ENCODE measurements at places on chromosomes 6 and 20.

- no peak for DNase-seq
Measured at GRCh38 chr6:3022765-3023662, 23.3 kb downstream of the NQO2 start.

- DNase-seq, result no peak
Measured at GRCh38 chr20:11853359-11853758, 64.3 kb upstream of the BTBD3 start.

GRCh38 chr20:34875642-34876405, 588 bp upstream of the ACSS2 start:
- DNase-seq, result no peak

DNA sequence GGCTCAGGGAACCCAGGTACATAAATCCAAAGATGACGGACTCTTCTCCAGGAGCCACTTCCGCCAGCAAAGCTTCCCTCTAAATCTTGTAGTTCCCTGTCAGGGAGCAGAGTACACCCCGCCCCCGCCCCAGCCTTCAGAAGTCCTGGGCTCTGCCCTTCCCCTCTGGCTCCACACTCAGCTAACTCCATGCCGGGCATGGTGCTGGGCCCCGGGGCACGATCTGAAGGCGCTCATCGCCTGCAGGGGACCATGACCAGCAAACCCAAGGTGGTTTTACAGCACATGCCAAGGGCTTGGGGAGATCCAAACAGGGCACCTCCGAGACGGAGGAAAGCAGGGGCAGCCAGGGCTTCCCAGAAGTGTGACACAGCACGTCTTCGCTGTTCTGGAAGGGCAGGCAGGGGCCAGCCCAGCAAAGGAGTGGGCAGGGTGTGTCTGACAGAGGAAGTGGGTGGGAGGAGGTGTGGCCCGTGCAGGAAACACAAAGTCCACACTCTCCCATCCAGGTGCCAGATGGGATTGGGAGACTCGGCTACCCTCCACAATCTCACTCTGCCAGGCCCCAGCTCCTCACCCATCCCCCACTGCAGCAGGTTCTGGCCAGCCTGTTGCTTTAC, 41.6 kb upstream of the SLC22A2 start:
- no peak for DNase-seq

- DNase-seq, result no peak
Measured at GRCh38 chr6:128111096-128111495, 210.2 kb upstream of the THEMIS start.

DNA sequence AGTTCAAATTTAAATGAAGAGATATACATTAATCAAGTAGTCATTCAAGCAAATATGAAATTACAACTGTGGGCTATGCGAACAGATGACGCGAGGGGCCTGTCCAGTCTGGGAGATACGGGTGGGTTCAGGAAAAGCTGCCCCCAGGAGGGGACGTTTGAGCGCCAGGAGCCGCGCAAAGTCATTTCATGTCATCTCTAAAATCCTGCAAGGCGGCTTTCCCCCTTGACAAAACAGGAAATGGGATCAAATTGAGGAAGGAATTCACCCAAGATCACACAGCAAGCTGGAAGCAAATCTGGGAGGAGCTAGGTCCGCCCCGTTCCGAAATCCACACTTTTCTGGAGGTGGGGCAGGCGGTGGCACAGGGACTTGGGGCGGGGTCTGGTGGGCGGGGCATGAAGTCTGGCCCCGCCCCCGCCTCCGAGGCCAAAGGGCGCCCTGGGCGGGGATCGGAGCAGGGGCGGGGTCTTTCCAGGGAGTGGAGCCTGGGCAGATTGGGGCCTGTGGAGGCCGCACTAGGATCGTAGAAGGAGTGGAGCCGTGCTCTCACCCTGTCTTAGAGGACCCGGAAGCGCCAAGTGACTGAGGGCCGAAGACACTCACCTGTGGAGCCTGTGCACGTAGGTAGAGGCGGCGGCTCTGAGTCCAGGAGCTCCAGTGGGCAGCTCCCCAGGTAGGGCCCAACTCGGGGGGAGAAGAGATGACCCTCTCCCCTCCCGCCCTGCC, at the start of gene LPIN3:
TSS of gene LPIN3 (plus strand) at position 495 of the 729 bp plus-strand sequence. CDS start 4,983 bp downstream, outside the sequence.
- no peak for DNase-seq

DNA sequence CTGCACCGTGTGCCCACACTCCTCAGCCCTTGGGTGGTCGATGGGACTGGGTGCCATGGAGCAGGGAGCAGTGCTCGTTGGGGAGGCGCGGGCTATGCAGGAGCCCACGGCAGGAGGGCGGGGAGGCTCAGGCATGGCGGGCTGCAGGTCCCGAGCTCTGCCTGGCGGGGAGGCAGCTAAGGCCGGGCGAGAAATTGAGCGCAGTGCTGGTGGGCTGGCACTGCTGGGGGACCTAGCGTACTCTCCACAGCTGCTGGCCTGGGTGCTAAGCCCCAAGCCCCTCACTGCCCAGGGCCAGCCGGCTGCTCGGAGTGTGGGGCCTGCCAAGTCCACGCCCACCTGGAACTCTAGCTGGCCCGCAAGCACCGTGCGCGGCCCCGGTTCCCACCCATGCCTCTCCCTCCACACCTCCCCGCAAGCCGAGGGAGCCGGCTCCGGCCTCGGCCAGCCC, 55.9 kb upstream of the ECI2 start:
- no peak for DNase-seq

GRCh38 chr6:9308284-9308683, 872.9 kb upstream of the SLC35B3 start:
- DNase-seq, result no peak

DNA sequence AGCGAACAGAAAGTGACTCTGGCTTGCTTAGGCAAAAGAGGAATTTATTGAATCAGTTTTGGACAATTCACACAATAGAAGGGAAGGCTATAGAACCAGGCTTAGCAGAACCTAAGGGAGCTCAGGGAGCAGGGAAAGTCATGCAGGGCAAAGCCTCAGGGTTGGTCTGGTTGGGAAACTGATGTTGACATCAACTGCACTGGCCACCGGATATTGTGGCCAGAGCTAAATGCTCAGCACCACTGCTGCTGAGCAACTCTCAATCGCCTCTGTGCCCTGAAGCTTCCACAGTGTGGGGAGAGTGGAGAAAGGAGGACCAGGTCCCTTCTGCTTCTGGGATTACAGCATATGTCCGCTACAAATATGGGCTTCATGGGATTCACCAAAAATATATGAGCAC, 93.3 kb upstream of the GCM1 start:
- no peak for DNase-seq

GRCh38 chr6:1212919-1213318, 99.0 kb upstream of the FOXQ1 start:
- no peak for DNase-seq

DNA sequence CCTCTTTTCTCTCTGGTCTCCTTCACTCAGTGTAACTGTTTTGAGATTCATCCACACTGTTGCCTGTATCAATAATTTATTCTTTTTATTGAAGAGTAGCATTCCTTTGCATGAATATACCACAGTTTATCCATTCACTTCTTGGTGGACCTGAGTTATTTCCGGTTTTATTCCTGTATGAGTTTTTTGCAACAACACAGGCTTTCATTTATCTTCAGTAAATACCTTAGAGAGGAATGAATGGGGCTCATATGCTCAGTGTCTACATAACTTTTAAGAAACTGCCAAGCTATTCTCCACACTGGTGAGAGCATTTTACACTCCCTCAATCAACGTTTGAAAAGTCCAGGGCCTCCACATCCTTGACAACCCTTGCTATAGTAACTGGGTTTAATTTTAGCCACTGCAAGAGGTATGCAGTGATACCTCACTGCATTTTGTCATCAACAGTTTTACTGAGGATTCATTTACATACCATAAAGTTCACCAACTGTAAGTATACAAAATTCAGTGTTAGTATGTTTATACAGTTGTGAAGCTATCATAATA, 154.6 kb downstream of the PDE10A start:
- no peak for DNase-seq

- DNase-seq, result no peak
Measured at GRCh38 chr6:110784610-110784979, 30.7 kb downstream of the CDK19 start.

GRCh38 chr6:83609248-83609647, 96.9 kb downstream of the PRSS35 start:
- DNase-seq, result no peak

GRCh38 chr6:168238159-168238909, 81.2 kb downstream of the DACT2 start:
- DNase-seq, result no peak

- DNase-seq, result no peak
Measured at GRCh38 chr6:22071270-22072041, 225.4 kb downstream of the PRL start.

DNA sequence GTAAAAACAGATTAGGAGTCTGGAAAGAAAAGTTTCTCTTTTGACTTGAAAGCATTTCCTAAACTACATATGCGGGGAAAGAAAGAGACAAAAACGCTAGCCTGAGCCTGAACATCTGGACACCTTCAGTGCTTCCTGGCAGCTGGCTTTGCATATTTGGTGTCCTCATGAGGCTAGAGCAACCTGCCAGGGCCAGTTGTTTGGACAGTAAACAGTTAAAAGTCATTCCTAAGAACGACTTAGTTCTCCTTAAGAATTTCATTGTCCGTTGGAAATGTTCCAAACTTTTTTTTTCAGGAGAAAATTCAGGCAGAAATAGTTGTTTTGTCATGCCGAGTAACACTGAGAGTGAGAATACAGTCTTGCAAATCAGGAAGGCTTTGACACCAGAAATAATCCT, 199.8 kb downstream of the SMOC2 start:
- no peak for DNase-seq

DNA sequence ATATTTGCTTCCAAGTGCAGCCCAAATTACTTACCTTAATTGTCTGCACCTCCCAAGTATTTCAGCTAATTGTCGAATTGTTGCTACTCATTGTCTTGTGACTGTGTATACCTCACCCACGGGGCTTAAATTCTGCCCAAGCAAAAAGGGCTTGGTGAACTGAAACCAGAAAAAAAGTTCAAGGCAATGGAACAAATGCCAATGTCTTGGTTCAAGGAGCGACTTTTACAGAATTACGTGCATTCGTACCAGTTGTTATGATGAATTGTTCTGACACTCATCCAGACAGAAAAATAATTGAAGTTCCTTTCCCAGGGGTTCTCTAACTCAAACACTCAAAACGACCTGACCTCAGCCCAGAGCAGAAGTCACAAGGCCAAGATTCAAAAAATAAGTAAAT, 13.9 kb upstream of the PXDC1 start:
- no peak for DNase-seq

DNA sequence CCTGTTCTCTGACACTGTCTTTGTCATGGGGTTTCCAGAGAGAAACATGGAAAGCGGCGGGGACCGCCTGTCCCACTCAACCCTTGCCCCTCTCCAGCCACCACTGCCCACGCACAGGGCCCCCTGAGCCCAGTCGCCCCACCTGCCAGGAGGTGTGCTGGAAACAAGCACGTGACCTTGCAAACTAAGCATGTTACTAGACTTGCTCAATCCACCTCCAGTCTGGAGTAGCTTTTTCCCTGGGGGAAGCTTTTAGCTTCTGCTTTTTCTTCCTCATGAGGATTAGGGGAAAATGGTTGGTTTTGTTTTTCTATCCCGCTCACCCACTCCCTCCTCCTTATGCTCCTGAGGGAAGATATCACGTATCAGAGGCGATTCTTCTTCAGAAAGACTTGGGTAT, 105.7 kb downstream of the PLEKHG1 start:
- DNase-seq, result no peak

DNA sequence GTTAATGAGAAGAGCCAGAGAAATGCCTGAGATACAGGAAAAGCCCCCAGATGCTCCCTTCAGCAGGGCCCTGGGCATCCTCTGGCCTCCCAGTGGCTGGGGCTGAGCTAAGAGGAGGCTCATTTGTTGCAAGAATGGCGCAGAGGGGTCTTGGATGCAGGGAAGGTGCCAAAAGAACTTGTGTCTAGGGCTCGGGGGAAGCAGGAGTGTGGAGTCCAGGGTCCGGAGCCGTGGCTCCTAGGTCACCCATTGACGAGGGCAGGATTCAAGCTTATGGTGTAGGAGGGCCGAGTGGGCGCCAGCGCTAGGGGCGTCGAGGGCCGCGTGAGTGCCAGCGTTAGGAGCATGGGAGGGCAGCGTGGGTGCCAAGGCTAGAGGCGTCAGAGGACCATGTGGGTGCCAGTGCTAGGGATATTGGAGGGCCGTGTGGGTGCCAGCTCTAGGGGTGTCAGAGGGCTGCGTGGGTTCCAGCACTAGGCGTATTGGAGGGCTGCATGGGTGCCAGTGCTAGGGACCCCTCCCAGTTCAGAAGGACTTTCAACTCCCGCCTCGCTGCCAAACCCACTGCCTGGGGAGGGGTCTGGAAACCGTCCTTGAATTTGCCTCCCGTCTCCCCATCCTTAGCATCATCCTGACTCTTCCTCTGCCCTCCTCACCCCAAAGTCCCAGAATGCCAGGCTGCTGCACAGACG, 250.5 kb upstream of the AFDN start:
- DNase-seq, result no peak

- no peak for DNase-seq
Measured at GRCh38 chr6:140101818-140102217, 727.4 kb upstream of the CITED2 start.

GRCh38 chr20:25084626-25085187, 2.8 kb upstream of the VSX1 start:
- DNase-seq, result no peak

GRCh38 chr6:99333068-99333467, 16.4 kb downstream of the FAXC start:
- DNase-seq, result no peak

DNA sequence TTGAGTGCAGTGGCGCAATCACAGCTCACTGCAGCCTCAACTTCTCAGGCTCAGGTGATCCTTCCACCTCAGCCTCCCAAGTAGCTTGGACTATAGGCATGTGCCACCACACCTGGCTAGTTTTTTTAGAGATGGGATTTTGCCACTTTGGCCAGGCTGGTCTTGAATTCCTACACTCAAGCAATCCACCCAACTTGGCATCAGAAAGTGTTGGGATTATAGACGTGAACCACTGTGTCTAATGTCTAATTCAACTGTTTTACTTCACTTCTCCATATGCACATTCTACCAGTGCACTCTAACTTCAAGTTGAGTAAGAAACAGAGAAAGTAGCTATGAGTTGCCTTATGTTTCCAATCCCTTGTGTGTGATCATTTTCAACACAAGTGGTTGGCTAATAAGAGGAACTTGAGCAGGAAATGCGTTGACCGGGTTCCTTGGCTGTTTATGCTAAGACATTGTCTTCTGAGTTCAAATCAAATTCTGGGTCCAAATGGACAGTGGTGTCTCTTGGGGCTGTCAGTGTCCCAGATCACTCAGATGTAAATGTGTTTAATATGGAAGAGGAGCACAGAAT, 23.9 kb downstream of the ZNF337 start:
- no peak for DNase-seq

- no peak for DNase-seq
Measured at GRCh38 chr6:102517506-102517905, 1124.0 kb downstream of the GRIK2 start.

DNA sequence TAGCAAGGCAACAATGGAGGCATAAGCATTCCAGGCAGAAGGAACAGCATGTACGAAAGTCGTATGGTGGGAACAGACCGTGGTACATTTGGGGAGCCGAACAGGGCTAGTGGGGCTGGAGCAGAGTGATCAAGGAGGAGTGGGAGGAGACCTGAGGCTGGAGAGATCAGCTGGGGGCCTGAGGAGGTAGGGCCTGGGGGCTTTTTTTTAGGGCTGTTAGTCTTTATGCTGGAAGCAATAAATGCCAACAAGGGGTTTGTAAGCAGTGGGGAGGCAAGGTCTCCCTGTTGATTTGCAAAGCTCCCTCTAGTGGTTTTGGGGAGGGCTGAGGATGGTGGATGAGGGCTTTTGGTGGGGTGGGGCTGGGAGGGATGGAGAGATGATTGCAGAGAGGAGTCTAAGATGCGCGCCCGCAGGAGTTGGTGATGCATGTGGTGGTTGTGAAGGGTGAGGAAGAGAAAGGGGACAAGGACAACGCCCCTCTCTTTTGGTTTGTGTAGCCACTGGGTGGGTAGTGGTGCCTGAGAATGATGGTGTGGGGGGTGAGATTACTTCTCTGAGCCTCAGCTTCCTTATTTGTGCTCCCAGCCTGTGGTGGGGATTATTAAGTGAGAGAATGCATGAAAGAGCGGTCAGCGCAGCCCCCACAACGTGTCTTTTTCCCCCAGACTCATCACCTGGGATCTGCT, 74.1 kb upstream of the TOX2 start:
- DNase-seq, result no peak

All from activated naive CD4-positive, alpha-beta T cell (primary cell).